ENCODE measurements at places on chromosomes 7 and 10.

- DNase-seq: no peak
Measured at GRCh38 chr10:31099664-31100063, 68.0 kb upstream of the ZNF438 start.

DNA sequence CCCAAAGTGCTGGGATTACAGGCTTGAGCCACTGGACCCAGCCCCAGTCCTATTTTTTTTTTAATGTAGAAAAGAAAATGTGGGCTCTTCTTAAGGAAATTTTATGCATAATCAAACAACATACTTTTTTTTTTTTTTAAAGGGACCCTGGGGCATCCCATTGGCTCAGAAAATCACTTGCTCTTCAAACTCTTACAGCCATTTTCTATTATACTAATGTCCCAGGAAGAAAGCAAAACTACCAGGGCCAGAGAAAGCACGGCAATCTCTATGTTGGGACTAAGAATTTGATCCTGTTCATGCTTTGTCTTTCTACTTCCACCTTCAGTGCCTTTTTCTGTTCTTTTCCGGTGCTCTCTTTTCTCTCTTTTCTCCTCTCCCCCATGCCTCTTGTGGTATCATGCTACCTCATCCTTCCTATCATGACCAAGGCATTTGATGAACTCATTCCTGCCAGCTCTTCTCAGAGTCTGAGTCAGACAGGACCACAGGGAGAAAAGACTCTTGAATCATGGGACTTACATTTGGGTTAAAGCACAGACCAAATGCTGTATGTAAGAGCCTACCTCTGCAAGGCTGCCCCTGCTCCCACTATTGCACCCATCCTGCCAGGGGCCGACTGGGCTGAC is 76.4 kb upstream of the CCNY start:
- DNase-seq: no peak

DNA sequence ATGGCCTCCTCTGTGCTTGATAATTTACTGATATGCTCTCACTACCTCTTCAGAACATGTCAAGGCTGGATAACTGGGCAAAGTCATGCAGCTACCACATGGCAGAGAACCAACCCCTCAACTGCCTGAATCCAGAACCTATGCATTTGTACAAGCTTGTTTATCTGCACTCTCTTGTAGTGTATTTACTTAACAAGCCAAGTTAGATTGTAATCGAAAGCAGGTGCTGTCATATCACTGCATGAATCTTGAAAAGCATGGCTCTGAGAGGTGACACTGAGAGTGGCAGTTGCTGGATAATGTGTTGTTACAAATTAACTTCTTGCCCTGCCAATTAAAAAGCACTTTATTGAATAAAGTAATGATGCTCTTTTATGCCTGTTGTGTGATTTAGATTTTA is 588.6 kb downstream of the NRG3 start:
- no peak for DNase-seq

- no peak for DNase-seq
Measured at GRCh38 chr7:151869455-151869854, 7.5 kb downstream of the PRKAG2 start.

DNA sequence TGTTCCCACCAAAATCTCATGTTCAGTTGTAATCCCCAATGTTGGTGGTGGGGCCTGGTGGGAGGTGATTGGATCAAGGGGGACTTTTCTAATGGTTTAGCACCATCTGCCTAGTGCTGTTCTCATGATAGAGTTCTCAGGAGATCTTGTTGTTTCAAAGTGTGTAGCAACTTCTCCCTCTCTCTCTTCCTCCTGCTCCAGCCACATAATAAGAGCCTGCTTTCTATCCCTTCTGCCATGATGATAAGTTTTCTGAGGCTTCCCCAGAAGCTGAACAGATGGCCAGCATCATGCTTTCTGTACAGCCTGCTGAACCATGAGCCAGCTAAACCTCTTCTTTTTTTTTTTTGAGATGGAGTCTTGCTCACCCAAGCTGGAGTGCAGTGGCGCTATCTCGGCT is 910.6 kb downstream of the KCNMA1 start:
- DNase-seq: no peak

DNA sequence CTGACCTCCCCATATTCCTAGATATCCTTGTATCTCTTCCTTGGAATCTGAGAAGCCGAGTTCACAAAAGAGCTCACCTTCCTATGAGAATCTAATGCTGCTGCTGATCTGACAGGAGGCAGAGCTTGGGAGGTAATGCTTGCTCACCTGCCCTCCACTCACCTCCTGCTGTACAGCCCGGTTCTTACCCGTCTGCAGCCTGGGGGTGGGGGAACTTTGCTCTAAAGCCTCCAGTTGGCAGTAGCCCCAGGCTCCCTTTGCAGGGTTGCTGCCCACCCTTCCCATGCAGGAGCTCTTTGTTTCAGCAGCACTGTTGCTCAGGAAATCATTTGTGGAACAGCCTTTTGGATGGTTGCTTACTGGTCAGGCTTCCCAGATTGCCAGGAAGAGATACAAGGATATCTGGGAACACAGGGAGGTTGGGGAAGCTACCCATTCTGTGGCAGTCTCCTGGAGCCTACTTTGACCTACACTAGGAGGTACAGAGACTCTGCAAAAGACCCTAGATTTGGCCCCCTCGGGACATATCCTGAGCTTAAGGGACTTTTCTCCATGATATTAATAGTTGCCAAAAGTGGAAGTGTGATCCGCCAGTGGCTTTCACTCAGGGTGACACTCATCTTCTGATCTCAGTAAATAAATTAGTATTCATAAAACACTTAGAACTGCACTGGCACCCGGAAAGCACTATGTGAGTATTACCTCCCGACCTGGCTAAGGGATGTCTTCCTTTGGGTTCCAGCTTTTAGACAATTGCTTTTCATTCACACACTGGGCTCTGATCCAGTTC is 363.7 kb upstream of the PODXL start:
- no peak for DNase-seq

DNA sequence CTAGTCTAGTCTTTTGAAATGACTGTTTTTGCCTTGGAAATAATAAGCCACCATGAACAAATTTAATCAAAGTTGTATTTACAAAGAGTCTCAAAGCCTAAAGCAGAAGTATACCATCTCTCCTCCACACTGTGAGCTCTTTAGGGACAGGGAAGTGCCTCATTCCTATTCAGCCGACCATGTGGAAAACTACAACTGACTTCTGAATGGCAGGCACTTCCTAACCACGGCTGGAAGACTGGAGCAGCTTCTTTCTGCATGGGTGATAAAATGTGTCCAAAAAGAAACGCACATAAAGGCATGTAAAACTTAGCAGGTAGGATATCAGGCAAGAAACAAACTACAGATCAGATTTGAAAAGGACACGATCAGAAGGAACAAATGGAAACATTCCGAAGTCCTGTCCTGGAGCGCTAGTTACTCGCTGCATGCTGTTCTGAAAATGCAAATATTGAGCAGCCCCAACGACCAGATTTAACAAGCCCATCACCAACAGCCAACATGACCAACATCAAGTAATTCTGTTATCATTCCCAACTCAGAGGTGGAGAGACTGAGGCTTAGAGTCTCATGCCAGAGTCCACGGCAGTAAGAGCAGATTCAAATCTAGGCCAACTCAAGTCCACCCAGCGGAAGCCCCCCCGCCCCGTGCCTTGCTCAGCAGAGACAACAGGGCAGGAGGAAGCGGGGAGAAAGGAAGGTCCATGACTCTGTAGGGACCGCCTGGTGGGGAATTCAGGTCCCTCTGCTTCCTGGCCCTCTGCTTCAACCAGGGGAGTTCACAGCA is 26.5 kb downstream of the CTBP2 start:
- no peak for DNase-seq

DNA sequence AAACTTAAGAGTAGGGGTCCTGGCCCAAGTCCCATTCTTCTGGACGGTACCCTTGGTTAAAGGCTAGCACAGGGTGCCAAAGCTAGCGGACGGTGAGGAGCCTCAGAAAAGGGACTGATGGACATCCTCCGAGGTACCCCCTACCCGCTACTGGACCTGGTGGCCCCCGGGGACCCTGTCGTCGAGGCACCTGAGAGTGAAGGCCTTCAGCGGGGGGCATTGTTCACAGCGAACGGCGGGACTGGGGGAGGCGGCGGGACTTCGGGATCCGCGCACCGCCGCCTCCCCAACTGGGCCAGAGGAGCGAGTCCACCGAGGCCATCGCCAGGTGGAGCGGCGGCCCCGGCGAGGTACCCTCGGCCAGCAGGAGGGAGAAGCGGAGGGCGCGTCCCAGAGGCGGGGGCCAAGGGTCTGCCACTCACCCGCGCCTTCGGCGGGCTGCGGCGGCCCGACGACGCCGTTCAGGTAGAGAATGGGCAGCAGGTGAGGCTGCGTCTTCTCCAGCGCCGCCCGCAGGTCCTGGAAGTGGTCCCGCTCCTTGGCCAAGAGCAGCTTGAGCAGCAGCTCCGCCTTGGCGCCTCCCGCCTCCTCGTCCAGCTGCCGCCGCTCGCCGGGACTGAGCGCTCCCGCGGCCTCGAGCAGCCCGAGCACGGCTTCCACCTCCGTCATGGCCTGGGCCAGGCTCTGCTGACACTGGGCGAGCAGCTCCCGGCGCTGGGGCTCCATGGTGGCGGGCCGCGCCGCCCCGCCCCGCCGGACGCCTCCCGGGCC is 575 bp downstream of the DLG5 start:
- DNase-seq: no peak

DNA sequence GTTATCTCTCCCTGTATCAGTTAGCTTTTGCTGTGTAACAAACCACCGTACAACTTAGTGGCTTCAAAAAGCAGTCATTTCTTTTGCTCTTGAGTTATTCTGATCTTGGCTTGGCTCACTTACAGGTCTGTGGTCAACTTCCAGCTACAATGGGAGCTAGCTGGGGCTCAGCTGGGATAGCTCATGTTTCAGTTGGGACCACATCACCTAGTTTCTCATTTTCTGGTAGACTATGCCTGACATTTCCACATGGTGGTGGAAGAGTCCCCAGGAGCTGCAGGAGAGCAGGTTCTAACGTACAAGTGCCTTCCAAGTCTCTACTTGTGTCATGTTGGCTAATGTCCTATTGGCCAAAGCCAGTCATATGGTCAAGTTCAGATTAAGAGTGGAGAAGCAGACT is 25.8 kb upstream of the PIP4K2A start:
- DNase-seq: no peak

- DNase-seq: no peak
Measured at GRCh38 chr10:10699427-10699826, 318.2 kb upstream of the CELF2 start.

DNA sequence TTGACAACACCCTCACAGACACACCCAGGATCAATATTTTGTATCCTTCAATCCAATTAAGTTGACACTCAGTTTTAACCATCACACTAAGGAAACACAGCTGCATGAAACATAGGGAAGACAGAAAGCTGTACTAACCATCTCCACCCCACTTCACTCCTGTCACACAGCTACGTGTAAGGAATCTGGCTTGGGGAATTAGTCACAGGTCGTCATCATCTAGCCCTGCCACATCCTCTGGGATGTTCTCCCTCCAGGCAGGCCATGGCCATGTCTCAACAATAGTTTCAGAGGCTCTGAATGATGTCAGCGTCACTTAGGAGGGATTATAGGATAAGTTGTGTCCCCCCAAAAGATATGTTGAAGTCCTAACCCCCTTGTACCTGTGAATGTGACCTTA is 10.8 kb upstream of the SEMA3C start:
- DNase-seq: no peak

- no peak for DNase-seq
Measured at GRCh38 chr7:157871681-157872080, 534.9 kb downstream of the DNAJB6 start.

GRCh38 chr10:114031073-114031972 is 12.3 kb upstream of the ADRB1 start:
- DNase-seq: no peak

DNA sequence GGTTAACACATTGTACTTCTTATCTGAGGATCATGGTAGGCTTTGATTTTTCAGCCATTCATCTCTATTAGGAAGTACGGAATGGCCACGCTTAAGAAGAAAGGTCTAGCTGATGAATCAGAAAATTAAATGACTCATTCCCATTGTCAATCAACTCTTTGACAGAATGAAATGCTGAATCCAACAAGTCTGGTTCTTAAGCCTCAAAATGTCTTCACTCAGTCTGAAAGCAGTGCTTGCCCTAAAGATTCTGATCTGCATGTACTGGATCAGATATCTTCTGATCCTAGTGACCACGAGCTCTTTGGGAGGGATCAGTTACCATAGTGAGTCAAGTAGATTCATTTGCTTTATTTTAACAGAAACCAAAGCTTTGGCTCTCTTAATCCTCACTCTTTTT is 5.7 kb upstream of the CELF2 start:
- no peak for DNase-seq

DNA sequence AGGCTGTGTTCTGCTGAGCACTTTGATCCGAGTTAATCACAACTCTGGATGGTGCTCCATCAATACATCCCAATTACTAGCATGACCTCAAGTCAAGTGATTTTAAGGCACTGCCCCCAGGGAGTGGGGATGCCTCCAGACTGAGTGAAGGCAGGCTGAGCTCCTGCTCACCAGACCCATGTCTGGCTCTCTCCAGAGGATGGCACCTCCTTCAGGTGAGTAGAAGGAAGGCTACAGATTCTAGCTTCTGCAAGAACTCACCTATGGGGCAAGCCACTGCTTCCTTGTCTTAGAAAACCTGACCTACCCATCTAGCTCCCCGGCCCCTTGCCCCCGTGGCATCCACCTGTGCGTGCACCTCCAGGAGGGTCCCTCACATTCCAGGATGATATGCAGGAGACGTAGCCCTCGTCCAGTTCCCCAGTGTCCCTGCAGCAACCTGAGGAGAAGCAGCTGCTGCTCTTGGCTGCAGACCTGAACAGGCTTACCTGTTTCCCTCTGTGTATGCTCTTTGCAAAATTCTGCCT is 390.3 kb downstream of the GRID1 start:
- DNase-seq: no peak

- no peak for DNase-seq
Measured at GRCh38 chr7:92732316-92733036, 103.9 kb downstream of the CDK6 start.

DNA sequence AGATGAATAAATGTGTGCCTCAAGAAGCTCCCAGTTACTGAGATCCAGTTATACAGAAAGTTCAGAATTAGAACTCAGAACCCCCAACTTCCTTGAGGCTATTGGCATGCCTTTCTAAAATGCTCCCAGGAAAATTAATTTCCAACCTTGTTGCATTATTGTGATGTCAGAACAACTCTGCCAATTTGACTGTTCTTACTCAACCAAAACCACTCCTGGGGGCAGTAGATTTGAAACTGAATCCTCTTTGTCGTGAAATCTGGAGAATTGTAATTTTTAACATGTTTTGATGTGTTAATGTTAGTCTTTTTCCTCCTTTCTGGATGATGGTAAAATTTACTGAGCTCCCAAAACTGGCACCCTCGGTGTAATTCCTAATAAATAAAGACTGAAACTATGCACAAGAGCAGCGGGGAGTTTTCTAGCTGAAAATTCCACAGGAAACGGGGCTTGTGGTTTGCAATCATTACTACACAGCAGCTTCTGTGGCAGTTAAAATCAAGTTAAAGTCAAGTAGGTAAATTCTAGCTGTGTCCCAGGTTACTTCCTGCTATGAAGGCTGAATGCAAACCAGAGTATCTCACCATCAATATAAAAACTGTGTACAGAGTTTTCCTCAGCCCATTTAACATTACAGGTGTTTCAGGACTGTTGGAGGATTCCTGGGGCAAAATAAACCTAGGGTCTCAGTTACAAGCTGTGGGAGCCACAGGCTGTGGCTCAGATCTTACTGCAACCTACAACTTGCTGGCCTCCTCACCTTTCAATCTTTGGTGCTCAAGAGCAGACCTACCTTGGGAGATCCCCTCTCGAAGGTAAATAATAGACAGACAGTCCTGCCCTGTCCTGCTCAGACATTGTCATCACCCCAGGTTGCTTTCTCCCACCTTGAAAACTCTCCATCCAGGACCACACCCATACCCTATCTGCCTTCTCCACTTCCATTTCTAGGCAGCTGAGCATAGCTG is 156.3 kb upstream of the KMT2E start:
- no peak for DNase-seq

- DNase-seq: no peak
Measured at GRCh38 chr10:129416155-129416554, 50.9 kb upstream of the MGMT start.
